Stimulated activated CD8-positive, alpha-beta memory T cell treated with anti-CD3 and anti-CD28 coated beads, Interleukin-4, amount 100 ng/mL, for 1 hour (primary cell): ENCODE measurements at places on chromosomes 3 and 15.

- no peak for DNase-seq
Measured at GRCh38 chr15:41966920-41967465, 5.4 kb downstream of the EHD4 start.

DNA sequence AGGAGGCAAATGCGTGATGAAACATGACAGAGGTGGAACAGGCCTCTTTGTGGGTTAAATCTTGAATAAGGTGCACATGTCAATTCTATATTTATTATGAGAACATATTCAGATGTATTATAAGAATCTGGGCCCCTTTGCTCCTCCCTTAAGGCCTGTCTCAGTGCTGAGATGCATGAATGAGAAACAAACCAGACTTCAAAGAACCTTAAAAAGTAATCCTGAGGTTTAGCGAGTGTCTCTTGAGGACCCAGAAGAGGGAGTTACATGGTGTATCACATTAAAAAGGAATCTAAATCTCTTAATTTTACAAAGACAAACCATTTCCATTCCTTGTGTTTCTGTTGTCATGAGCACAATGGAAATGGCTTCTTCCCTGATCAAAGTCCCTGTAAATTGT lies 170.9 kb upstream of the TBC1D5 start:
- DNase-seq, result no peak

DNA sequence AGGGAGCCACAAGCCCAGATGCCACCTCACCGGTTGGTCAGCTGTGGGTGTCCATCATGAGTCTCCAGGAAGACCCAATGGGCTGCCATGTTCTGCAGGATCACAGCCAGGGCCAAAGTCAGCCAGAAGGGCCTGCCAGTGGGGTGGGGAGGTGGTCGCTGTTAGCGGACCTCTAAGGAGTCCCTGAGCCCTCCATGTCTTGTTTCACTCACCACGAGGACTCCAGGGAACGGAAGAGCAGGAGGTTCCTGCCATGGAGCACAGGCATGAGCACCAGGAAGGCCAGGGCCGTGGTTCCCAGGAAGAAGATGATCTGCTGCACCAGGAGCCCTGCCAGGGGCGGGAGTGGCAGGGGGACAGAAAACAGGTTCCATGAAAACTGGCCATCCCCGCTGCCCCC lies 8.6 kb downstream of the ISLR start:
- no peak for DNase-seq

DNA sequence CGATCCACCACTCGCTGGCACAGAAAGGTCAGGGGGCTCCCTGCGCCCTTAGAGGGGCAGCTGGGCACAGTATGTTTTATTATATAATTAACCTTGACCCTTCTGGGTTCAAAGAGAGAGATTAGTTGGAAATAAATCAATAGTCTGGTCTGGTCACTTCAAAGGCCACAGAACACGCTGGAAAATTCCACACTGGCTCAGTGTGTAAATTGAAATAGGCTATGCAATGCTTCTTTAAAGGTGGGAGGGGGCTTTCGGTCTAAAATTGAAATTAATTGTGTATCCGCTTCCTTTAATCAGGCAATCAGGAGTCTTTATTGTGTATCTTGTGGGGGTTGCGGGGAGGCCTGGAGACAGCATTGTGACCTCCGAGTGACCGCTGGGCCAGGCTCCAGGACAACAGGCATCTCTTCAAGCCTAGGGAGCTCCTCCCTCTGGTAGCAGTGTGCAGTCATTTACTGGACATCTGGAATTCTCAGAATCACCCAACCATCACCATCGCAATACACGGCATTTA lies 8.0 kb downstream of the RNU5B-1 start:
- DNase-seq, result no peak

GRCh38 chr15:75335705-75336355 lies at the start of gene COMMD4:
Gene COMMD4, plus strand, starts transcription at chr15:75336063. Its CDS starts 27 bp downstream, at chr15:75336090.
- DNase-seq, result peak; percentile 42

- no peak for DNase-seq
Measured at GRCh38 chr15:36887214-36887961, 213.0 kb downstream of the MEIS2 start.
